ENCODE measurements at places on chromosomes 13 and 19.

- no peak for DNase-seq
Measured at GRCh38 chr13:51943721-51944120, 67.5 kb downstream of the ATP7B start.

GRCh38 chr19:3778899-3779723, 7.1 kb downstream of the MATK start:
- no peak for DNase-seq

- peak; percentile 63 for DNase-seq
Measured at GRCh38 chr19:45059258-45059965, 16.9 kb downstream of the ZNF296 start.

- DNase-seq = no peak
Measured at GRCh38 chr13:109427695-109428094, 358.7 kb downstream of the IRS2 start.

DNA sequence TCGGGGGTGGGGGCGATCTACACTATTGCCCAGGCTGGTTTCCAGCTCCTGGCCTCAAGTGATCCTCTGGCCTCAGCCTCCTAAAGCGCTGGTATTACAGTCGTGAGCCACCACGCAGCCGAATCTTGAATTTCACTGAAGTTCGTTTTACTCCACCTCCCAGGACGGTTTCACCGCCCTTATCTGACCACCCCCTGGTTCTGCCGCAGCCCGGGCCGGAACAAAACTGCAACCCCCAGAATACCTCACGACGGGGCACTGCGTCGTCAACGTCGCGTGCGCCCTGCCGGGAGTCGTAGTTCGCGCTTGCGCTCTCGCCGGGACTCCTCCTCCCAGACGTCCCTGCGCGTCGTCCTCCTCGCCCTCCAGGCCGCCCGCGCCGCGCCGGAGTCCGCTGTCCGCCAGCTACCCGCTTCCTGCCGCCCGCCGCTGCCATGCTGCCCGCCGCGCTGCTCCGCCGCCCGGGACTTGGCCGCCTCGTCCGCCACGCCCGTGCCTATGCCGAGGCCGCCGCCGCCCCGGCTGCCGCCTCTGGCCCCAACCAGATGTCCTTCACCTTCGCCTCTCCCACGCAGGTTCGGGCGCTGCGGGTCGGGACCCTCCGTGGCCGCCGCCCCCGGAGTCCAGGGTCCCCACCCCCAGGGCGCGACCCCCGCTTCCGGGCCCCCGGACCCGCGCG, at the start of gene ATP5F1D:
TSS of gene ATP5F1D (plus strand) at position 335 of the 679 bp plus-strand sequence. CDS start at position 435, 100 bp downstream.
- DNase-seq = peak; percentile 93

GRCh38 chr19:48330012-48330681, 4.8 kb downstream of the EMP3 start:
- DNase-seq = peak; percentile 95

GRCh38 chr13:42348576-42348975, 76.6 kb downstream of the AKAP11 start:
- DNase-seq = no peak

DNA sequence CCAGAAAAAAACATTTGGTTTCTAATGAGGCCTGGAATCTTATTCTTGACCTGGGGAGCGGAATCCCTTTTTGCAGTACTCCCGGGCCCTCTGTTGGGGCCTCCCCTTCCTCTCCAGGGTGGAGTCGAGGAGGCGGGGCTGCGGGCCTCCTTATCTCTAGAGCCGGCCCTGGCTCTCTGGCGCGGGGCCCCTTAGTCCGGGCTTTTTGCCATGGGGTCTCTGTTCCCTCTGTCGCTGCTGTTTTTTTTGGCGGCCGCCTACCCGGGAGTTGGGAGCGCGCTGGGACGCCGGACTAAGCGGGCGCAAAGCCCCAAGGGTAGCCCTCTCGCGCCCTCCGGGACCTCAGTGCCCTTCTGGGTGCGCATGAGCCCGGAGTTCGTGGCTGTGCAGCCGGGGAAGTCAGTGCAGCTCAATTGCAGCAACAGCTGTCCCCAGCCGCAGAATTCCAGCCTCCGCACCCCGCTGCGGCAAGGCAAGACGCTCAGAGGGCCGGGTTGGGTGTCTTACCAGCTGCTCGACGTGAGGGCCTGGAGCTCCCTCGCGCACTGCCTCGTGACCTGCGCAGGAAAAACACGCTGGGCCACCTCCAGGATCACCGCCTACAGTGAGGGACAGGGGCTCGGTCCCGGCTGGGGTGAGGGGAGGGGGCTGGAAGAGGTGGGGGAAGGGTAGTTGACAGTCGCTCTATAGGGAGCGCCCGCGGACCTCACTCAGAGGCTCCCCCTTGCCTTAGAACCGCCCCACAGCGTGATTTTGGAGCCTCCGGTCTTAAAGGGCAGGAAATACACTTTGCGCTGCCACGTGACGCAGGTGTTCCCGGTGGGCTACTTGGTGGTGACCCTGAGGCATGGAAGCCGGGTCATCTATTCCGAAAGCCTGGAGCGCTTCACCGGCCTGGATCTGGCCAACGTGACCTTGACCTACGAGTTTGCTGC, at the start of gene ICAM4:
TSS of gene ICAM4 (plus strand) at position 153 of the 935 bp plus-strand sequence. CDS start at position 211, 58 bp downstream.
- DNase-seq = no peak

DNA sequence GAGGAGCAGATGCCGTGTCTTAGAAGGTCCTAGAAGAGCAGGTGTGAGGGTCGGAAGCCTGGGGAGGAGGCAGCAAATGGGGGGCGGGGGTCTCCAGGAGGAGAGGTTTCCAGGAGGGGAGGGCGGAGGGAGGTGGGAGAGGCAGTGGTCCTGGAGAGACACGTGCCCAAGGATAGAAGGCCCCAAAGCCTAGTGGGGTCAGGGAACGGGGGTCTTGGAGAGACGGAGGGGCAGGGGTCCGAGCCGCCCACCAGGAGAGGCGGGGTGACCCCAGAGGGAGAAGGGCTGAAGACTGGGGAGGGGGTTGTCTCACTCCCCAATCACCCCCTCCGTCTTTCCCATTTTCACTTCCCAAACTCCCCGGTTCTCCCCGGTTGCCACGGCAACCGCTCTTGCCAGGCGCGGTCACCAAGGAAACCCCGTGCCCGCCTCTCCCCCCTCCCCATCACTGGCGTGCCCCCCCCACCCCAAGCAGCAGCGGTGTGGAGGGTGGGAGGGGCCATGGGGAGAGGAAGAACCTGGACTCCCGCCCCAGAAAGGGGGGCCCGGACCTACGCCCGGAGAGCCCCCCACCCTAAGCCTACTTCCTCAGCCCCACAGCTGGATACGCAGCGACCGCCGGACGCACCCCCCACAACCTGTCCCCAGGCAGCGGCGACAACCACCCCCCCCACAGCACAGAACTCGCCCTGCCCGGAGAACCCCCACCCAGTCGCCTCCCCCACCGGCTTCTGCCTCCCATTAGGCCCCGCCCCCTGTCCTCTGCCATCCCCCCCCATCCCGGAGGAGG, 988 bp downstream of the LRRC4B start:
- no peak for DNase-seq

DNA sequence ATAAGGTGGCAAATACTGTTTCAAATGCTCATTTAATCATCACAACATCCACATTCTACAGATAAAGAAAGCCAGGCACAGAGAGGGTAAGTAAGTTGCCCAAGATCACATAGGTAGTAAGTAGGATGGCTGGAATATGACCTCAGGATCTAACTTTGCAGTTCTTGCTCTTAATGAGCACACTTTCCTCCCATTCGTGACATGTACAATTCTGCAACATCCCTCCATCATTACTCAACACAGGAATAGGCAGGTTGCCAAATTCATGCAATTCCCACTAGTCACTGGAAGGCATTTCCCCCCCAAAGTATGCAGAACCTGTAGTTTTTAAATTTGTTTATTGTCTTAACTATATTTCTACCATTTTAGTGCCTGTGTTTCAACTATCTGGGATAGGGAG, 109.2 kb downstream of the OLFM4 start:
- DNase-seq = no peak

GRCh38 chr13:97119943-97120342, 102.2 kb upstream of the MBNL2 start:
- DNase-seq = no peak

GRCh38 chr13:46721054-46721453, 75.9 kb downstream of the ESD start:
- peak; percentile 17 for DNase-seq

DNA sequence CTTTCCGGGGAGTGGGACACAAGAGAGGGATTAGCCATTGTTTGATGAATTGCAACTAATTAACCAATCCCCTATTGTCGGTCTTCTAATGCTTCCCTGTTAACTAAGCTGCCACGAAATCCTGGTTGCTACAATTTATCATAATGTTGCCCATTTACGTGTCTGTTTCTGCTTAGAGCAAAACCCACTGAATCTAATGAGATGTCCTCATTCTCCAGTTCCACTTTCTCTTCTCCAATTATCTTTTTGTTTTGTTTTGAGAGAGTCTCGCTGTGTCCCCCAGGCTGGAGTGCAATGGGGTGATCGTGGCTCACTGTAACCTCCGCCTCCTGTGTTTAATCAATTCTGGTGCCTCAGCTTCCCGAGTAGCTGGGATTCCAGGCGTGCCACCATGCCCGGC, 5.2 kb upstream of the DPP9 start:
- DNase-seq = no peak

DNA sequence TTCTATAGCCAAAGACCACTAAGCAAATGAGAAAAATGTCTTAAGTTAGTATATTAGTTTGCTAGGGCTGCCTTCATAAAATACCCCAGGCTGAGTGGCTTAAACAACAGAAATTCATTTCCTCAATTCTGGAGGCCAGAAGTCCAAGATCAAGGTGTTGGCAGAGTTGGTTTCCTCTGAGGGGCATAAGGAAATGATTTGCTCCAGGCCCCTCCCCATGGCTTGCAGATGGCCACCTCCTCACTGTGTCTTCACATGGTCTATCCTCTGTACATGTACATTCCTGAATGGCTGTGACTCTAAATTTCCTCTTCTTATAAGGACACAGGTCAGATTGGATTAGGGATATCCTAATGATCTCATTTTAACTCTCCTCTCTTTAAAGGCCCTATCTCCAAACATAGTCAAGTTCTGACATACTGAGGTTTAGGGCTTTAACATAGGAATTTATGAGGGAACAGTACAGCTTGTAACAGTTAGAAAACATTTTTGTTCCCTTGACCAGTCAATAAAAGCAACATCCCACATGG, 307.4 kb downstream of the DIAPH3 start:
- no peak for DNase-seq

DNA sequence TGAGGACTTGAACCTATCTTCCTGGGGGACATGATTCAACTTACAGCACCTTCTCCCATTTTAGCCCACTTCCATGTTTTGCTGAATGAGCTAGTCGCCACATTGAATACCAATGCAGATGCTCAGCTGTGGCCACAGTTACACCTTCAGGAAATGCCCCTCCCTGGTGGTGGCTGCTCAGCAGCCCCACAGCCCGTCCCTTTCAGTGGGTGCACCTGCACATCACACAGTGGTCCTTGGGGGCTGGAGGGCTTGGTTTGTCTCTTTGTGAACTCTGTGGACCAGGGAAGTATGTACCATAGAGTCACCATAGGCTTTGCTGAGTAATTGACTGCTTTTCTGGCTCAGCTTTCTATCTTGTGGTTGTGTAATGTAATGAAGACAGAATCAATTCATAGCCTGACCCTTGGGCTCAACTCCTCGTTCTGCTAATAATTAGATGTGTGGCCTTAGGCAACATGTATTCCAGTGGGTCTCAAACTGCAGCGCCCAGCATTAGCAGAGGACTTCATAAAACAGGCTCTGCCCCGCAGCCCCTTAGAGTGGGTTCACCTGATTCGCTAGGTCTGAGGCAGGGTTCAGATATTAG, 48.1 kb upstream of the FARP1 start:
- no peak for DNase-seq

GRCh38 chr19:30666301-30666803, 294.2 kb downstream of the ZNF536 start:
- DNase-seq = peak; percentile 28

DNA sequence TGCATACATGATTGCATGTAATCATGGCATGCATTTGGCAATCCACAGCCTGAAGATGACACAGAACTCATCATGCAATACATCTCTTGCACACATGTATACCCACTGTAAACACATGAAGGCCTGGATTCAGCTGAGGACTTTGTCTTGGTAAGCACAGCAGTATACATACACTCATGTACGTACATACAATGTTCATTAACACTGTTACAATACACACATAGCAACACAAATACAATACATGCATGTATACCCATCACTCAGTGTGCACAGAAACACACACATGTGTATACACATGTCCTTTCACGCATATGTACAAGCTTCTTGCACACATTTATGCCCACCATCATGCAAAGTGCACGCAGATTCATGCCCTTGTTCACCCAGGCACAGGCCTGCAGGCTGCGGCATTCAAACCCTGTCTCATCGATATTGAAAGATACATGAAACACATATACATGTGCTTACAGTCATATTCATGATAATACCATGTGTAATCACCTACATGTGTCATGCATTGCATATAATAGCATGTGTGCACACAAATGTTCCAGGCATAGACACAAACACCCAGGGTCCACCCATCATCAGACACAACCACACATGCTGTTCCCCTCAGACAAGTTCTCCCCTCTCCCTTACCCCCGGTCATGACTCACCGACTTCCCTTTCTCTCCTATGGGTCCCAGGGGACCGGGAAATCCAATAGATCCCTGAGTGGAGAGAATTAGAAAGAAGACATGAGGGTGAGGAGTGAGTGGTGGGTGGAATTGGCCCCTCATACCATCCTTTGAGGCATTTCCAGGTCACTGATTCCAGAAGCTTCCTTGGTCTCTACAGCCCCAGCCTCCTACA, 28.7 kb downstream of the COL5A3 start:
- DNase-seq = no peak

GRCh38 chr13:41547251-41548000, 90.1 kb downstream of the RGCC start:
- no peak for DNase-seq

- DNase-seq = no peak
Measured at GRCh38 chr19:2661615-2662014, 40.9 kb downstream of the GNG7 start.

DNA sequence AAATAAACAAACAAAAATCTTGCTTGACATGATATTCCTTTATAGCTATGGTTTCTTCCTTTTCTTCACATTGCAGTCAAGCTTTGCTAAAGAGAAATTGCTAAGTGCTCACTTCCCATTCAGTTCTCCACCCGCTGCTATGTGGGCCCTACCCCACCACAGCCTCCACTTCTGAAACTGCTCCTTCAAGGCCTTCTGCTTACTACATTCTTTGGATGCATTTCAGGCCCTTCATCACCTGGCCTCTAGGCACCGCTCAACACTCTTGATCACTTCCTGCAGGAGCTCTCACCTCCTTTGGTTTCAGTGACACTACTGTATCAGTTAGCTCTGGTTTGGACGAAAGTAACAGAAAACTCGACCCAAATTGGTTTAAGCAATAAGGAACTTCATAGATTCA, 72.4 kb downstream of the KLF5 start:
- DNase-seq = no peak
